Type B pancreatic cell (in vitro differentiated cells): ENCODE measurements at places on chromosomes 13 and 19. TPM values are rescaled to one million over a fixed set of nuclear protein-coding genes. Genes with fewer than 3 reads are reported as not detected.

Gene ZNF208
- total RNA-seq, result not detected in 2 replicates

DNA sequence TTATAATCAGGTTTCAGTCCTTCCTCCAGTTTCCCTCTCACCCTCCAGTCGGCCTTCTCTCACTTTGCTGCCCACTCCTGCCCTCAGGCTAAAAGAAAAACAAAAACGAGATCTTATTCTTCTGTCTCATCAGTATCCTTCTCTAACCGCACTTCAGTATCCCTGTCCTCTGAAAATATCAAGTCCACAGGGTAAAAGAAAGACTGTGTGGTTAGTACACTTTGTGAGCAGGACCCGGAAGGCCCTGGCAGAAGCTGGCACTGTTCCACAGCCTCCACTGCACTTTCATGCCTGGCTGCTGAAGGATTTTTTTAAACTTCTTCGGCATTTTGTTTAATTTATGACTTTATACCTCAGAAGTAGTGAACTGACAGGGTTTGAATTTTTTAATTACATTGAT, 51.8 kb downstream of the TM9SF2 start:
- peaks cover 44% of the 10 kb centered on the region for H3K36me3 ChIP-seq
- no peak for DNase-seq
- no peaks in the 10 kb centered on the region for H3K27me3 ChIP-seq
- no peak overlapping the region for H3K4me3 ChIP-seq

GRCh38 chr19:1217366-1217765, 11.8 kb downstream of the STK11 start:
- H3K4me3 ChIP-seq, result no peak overlapping the region
- H3K27me3 ChIP-seq, result no peaks in the 10 kb centered on the region
- H3K27ac ChIP-seq, result no peak overlapping the region
- no peak for DNase-seq
- peaks cover 5% of the 10 kb centered on the region for H3K36me3 ChIP-seq
- peaks cover 11% of the 10 kb centered on the region for H3K4me1 ChIP-seq

DNA sequence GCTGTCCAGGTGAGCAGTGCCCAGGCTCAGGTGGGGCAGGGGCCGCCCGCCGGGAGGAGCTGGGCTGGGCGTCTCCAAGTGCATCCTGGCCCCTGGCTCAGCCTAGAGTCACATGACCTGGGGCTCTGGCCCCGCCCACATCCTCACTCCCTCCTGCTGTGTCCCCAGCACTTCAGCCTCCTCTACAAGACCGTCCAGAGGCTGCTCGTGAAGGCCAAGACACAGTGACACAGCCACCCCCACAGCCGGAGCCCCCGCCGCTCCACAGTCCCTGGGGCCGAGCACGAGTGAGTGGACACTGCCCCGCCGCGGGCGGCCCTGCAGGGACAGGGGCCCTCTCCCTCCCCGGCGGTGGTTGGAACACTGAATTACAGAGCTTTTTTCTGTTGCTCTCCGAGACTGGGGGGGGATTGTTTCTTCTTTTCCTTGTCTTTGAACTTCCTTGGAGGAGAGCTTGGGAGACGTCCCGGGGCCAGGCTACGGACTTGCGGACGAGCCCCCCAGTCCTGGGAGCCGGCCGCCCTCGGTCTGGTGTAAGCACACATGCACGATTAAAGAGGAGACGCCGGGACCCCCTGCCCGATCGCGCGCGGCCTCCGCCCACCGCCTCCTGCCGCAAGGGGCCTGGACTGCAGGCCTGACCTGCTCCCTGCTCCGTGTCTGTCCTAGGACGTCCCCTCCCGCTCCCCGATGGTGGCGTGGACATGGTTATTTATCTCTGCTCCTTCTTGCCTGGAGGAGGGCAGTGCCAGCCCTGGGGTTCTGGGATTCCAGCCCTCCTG, 16.8 kb upstream of the CELF5 start:
- no peak for DNase-seq
- H3K36me3 ChIP-seq, result peaks cover 4% of the 10 kb centered on the region
- no peaks in the 10 kb centered on the region for H3K27me3 ChIP-seq
- H3K4me1 ChIP-seq, result no peaks in the 10 kb centered on the region

- DNase-seq, result no peak
- H3K27me3 ChIP-seq, result no peaks in the 10 kb centered on the region
- H3K27ac ChIP-seq, result no peak within 1 kb of the TSS
- H3K4me1 ChIP-seq, result peaks cover 9% of the 10 kb centered on the region
These were observed at the start of gene GAMT for GRCh38 chr19:1401138-1401888. Gene GAMT (minus strand): TSS chr19:1401542. CDS start chr19:1401476, 66 bp downstream.
